ENCODE measurements at places on chromosomes 3 and 15.

DNA sequence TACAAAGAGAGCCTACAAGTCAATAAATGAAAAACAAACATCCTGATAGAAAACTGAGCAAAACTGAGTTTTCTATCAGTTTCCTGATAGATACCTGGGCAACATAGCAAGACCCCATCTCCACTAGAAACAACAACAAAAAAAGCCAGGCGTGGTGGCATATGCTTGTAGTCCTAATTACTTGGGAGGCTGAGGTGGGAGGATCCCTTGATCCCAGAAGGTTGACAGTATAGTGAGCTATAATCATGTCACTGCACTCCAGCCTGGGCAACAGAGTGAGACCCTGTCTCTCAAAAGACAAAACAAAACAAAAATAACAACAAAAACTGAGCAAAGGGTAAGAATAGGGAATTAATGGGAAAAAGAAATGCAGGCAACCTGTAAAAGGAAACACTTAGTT, 23.9 kb upstream of the UBE2E1 start:
- DNase-seq, result no peak

- DNase-seq, result no peak
Observed at GRCh38 chr3:14563946-14564539, 23.9 kb upstream of the GRIP2 start.

DNA sequence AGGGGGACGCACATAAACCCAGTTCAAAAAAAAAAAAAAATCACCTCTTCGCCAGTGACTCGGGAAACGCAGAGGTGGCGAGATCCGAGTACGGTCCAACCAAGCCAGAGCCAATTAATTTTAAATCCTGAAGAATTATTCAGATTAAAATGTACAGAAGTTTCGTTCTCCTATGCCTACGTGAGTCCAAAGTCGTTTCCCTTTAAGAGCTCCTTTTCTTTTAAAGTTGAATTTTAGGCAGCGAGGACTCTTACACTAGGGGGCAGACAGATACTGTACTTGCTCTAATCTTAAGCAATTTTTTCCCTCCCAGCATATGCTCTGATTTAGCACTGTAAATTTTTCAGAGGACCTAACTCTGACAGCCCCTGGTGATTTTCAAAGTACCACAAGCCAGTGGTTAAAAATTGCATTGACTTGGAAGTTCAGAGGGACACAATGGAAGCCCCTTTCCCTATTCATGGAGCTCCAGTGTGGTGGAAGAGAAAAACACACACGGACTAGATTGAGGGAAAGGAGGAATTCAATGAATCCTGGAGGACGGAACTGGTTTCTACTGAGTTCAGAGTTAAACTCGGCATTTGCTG, 3.3 kb upstream of the NR2F2 start:
- peak; percentile 90 for DNase-seq

- DNase-seq, result peak; percentile 23
Observed at GRCh38 chr3:101867511-101867910, 18.2 kb downstream of the NFKBIZ start.

DNA sequence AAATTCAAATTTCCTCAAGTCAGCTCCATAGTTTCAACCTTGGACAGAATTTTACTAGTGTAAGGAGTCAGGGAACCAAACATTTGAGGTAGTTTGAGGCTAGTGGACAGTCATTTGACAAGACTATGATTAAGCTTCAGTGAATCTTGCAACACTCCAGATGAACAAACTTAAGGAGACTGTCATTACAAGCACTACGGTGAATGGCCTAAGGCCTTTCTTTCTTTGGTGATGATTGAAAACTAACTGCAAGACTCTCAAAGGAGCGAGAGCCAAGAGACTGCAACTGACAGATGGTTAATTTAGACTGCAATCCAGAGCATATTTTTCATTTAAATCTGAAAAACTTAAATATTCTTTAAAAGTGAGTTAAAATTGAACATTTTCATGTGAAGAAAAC, 272.3 kb upstream of the NECTIN3 start:
- peak; percentile 66 for DNase-seq

GRCh38 chr3:172595664-172596393, 72.6 kb upstream of the TNFSF10 start:
- DNase-seq, result peak; percentile 41

GRCh38 chr3:66320390-66320789, 99.6 kb downstream of the SLC25A26 start:
- no peak for DNase-seq

- DNase-seq, result no peak
Observed at GRCh38 chr15:93479715-93480114, 390.7 kb upstream of the RGMA start.

- DNase-seq, result peak; percentile 68
Observed at GRCh38 chr3:64259636-64260035, 34.4 kb upstream of the PRICKLE2 start.

GRCh38 chr3:171460725-171461524, 720 bp upstream of the TNIK start:
- peak; percentile 81 for DNase-seq

GRCh38 chr3:43054754-43055153, 51.1 kb downstream of the POMGNT2 start:
- no peak for DNase-seq

- no peak for DNase-seq
Observed at GRCh38 chr3:5239602-5240001, 52.1 kb downstream of the EDEM1 start.

GRCh38 chr3:31341130-31341529, 191.6 kb upstream of the STT3B start:
- DNase-seq, result peak; percentile 11

DNA sequence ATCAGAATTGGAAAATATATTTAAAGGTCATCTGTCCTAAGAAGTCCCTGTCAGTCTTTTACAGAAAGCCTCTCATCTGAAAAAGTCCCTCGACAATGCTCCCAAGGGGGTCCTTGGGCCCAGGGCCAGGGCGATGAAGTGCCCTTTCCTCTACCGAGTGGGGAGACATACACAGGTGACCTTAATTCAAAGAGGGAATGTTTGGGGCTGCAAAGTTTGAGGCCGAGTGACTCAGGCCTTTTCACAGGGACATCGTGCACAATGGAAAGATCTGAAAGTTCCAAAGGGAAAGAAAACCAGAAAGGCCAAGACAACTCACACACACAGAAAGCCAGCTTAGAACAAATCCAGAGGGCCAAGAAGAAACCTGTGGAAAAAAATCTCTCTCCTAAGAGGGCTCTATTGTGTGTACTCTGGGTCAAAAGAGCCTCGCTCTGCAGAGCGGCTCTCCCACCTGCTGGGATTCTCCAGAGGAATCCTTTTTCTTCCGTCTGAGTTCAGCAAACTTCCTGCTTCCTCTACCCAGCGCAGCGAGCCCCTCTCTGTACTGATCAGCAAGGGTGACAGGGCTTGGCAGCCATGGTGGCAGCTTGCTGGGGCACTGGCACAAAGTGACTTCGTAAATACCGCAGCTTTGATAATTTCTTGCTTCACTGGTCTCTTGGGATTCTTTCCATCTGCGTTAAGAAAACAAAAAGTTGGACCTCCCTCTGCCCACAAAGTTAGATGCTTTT, 259.1 kb downstream of the OPA1 start:
- no peak for DNase-seq

DNA sequence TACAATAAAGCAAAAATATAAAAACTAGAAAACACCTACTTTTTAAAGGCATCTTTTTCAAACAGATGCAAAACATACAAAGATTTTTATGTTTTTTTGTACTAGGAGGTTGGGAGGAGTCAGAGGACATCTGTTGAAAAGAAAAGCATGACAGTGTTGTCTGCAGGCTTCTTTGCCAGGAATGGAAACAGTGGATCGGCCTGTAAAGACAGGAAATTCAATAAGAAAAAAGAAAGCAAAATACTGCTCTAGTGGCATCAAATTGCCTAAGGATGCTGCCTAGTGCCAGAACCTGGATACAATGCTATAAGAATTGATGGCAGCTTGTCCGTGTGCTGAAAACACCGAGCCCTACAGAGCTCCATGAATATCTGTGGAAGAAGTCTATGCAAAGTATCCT, 69.9 kb downstream of the TBC1D5 start:
- peak; percentile 15 for DNase-seq

DNA sequence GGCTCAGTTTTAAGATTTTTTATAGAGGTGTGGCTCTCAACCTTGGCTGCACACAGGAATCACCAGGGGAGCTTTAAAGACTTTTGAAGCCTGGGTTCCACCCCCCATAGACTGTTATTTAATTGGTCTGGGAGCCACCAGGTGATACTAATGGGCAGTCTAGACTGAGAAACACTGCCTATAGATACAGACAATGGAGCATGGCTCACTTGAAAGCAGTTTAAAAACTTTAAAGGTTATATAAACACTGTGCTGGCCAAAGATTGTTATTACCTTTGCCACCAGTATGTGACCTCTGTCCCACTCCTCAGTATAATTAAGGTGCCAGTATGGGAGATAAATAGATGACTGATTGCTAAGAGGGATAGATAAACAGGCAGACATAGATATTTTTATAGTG, 3.8 kb downstream of the GOLIM4 start:
- DNase-seq, result no peak

GRCh38 chr15:33086500-33087121, 107.9 kb downstream of the FMN1 start:
- peak; percentile 79 for DNase-seq

DNA sequence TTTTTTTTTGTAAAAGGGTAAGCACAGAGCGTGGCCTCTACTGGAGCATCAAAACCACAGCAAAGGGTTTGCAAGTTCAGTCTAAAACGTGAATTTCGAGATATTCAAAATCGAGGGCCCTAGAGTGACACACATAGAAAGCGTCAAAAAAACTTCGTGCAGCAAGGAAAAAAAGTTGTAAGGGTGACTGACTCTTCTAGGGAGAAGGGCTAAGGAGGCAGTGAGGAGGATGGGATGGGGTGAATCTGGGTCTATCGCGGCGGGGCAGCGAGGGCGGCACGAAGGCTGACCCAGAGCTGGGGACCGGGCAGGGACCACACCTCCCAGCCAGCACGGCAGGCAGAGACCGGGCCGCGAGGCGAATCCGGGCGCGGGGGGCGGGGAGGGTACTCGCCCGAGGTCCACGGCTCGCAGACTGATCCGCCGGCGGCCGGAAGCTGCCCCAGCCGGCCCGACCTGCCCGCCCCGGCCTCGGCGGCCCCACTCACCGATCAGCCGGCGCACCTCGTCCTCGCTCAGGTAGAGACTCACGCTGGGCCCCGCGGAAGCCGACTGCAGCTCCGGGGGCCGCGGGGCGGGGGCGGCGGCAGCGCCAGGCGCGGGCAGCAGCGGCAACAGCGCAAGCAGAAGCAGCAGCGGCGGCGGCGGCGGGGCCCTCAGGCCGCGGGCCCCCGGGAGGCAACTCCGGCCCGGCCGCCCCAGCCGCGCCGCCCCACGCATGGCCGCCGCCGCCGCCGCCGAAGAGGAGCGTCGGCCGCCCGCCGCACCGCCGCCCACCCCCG, 533 bp downstream of the RYK start:
- peak; percentile 66 for DNase-seq

DNA sequence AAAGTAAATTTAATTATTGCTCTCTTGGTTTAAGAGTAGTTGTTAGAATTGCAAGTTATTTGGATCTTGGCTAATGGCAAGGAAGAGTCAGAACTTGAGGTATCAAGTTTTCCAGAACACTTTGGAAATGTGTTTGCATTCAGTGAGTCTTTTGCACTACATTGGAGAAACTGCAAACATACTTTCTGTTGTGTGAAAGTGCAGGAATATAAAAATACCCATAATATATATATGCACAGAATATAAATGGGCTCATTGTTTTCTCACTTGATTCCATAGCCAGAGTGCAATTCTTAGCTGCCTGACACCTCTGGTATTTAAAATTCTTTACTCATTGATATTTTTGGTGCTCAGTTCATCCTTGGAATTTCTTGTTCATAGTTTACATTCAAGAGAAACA, 92.9 kb downstream of the HCN4 start:
- no peak for DNase-seq

- DNase-seq, result no peak
Observed at GRCh38 chr15:31871166-31871886, 159.0 kb upstream of the CHRNA7 start.

- DNase-seq, result no peak
Observed at GRCh38 chr3:59527493-59527892, 477.7 kb upstream of the CFAP20DC start.

- DNase-seq, result no peak
Observed at GRCh38 chr3:7695049-7695448, 806.6 kb upstream of the LMCD1 start.

GRCh38 chr15:68053001-68053400, 1.1 kb upstream of the PIAS1 start:
- DNase-seq, result no peak

- no peak for DNase-seq
Observed at GRCh38 chr15:78620021-78620526, 722 bp downstream of the CHRNA3 start.

DNA sequence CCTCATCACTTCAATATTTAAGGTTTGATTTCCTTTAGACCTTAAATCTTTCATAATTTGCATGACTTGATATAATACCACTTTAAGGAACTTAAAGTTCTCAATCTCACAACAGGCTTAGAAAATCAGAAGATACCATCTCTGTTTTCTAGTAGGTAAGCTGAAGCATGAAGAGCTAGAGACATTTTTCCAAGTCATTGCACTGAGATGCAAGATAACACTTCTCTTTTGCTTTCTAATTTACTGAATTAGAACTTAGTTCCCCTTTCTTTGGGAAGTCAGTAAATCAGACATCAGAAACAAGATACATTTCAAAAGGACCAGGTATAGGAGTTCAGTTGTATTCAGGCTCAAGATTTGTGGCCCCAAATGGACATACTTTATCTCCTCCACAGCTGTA, 79.7 kb downstream of the DZIP3 start:
- DNase-seq, result no peak

DNA sequence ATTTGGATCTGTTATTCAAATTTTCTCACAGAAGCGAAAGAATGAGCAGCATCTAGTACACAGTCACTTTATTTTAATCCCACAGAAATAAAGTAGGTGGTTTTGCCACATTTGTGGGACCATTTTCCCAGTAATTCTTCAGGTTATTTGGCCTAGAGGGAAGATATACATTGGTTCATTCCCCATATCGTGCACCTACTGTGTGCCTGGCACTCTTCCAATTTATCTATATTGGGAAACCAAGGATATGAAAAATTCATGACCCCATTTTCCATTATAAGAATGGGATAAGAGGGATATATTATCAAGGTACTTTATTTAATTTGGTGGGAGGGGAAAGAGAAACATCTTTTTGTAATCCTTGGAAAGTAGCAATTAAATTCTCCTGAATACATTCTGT, 35.1 kb downstream of the TRIP4 start:
- no peak for DNase-seq

- no peak for DNase-seq
Observed at GRCh38 chr15:77032647-77033416, 37.9 kb downstream of the PSTPIP1 start.

- DNase-seq, result peak; percentile 83
Observed at GRCh38 chr3:102163039-102163817, 271.6 kb upstream of the ZPLD1 start.

DNA sequence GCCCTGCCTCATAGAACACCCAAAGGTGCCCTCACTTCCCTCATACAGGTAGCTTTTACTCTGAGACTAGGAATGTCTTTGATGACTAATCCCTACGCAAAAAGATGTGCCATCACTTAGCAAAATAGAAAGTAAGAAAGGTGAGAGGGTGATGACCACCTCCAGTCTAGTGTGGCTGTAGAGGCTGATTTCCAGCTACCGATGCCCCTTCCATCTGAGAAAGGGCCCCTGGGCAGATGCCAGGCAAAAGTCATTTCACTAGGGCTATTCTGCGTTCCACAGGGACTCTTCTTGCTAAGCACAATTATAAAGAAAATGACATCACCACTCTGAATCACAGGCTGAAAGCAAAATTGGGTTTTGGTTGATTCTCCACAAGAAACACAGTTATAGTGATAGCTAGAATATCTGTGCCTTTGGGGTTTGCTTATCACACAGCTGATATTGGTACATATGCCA, 77.4 kb downstream of the RBPMS2 start:
- DNase-seq, result peak; percentile 32
